ENCODE measurements at places on chromosomes 12 and 14. TPM values are rescaled to one million over a fixed set of nuclear protein-coding genes. Genes with fewer than 3 reads are reported as not detected.
A peak's percentile ranks its signal among the peaks of the same experiment; 100 is the strongest.

The KITLG gene
- 1.4 TPM for total RNA-seq

The ENO2 gene
- total RNA-seq = 3.6 TPM

The LMO3 gene
- 0.15 TPM for total RNA-seq

The PTHLH gene
- total RNA-seq = 0.10 TPM

The PLCZ1 gene
- not detected for total RNA-seq

The GNB3 gene
- 0.08 TPM for total RNA-seq

The MARS1 gene
- 71.1 TPM for total RNA-seq

The DIO3 gene
- total RNA-seq = 0.13 TPM

The EPYC gene
- not detected for total RNA-seq

The NGB gene
- total RNA-seq = not detected

The NUAK1 gene
- total RNA-seq = 3.4 TPM

- DNase-seq = no peak
These were observed 65.3 kb upstream of the PTGDR start for GRCh38 chr14:52202151-52202550.

DNA sequence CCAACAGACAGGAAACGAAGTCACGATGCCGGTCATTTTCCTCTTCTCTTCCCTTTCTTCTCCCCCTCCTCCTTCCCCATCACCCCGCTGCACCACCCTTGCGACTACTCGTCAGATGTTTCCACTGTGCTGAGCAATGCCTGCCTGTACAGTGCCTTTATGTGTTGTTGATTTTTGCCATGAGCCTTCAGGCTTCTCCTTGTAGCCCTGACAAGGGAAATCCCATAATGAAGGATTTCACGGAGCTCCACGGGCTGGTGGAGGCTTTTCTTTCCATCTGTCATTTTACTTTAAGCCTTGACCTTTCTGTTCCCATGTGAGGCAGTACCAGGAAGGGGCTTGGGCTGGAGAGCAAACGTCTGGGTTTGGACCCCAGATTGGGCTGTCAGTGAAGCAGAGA is 28.7 kb upstream of the CCND2 start:
- DNase-seq = no peak

GRCh38 chr12:10365696-10366405 is 24.0 kb downstream of the KLRK1 start:
- DNase-seq = no peak

GRCh38 chr14:56159066-56159465 is 40.9 kb downstream of the PELI2 start:
- no peak for DNase-seq

- DNase-seq = no peak
These were observed 92.4 kb upstream of the TMEM260 start for GRCh38 chr14:56487090-56487667.

GRCh38 chr14:61121355-61121787 is 140.3 kb downstream of the SLC38A6 start:
- no peak for DNase-seq

DNA sequence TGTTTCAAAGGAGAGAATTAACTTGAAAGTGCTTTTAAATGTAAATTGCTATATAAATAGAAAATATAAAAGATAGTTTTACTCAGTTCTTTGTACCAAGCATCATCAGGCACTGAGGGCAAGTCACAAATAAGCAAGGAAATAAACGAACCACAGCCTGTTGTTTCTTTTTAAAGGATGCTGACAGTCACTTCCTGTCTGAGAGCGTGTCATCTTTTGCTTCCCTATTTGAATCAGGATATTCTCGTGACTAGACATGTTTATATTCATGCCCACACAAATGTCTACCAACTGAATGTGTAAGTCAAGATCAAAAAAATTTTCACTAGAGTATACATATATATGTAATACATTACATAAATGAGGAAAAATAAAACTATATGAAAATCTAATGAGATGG is 31.4 kb upstream of the SLC2A13 start:
- no peak for DNase-seq

DNA sequence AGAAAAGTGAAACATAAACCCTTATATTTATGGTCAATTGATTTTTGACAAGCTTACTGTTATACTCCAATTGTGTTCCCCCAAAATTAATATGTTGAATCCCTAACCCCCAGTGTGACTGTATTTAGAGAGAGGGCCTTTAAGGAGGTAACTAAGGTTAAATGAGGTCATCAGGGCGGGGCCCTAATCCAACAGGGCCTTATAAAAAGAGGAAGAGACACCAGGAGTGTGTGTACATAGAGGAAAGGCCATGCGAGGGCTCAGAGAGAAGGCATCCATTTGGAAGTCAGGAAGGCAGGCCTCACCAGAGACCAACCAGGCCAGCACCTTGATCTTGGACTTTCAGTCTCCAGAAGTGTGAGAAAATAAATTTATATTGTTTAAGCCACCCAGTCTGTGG is 6.5 kb upstream of the VTI1B start:
- no peak for DNase-seq

- DNase-seq = no peak
These were observed 2.0 kb downstream of the EEA1 start for GRCh38 chr12:92927055-92927435.

DNA sequence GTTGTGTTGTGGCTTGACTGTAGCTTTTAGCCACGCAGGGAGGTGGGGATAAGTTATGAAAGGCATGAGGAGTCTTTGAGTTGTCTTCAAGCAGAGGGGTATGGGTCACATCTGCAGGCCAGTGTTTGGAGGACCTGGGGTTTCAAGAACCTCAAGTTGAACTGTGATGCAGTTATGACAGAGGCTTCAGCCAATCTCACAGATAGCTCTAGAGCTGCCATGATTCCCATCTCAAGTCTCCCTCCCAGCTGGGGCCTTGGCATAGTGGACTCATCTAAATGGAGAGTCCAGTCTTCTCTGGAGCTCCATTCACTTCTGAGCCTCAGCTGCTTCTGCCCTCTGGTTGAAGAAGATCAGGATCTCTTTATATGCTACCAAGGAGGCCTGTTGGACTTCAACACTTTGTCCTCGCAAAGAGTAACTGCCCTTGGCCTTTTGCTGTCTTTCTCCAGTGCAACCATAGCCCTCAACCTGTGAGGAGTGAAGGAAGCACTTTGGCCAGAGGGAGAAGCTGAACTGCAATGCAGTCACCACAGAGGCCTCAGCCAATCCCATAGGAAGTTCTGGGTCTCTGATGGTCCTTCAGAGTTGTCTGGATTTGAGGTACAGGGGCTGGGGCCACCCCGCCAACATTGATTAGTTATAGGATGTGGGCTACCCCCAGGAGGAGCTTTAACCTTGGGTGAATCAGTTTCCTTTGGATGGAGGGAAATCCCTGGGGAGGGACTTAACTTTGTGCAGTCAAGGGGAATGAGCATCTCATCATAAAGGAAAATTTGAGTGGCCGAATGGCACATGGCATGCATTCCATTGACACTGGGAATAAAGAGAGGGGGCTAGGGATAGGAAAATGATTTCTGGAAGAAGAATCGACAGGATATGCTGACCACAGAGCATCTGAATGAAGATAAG is 230.5 kb downstream of the PCNX1 start:
- no peak for DNase-seq

- DNase-seq = no peak
These were observed 24.5 kb downstream of the MDM2 start for GRCh38 chr12:68832504-68832867.

DNA sequence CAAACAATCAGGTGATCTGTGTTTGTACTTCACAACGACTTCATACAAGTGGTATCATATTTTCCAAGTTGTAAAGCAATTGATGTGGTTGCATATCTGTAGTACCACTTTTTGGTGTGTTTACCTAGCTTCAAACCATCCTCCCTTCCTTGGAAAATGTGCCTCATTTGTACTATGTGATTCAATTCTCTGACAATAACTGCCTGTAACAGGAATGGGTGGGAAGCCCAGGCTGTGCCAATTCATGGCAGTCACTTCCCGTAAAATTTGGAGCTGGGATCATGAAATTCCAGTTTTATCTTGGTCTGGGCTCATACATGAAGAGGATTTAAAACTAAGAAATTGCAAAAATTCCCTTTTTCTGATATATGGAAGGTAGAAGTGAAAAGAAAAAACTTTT is 250.1 kb downstream of the DIO2 start:
- DNase-seq = no peak

- no peak for DNase-seq
These were observed 44.4 kb downstream of the AEBP2 start for GRCh38 chr12:19483727-19484126.

DNA sequence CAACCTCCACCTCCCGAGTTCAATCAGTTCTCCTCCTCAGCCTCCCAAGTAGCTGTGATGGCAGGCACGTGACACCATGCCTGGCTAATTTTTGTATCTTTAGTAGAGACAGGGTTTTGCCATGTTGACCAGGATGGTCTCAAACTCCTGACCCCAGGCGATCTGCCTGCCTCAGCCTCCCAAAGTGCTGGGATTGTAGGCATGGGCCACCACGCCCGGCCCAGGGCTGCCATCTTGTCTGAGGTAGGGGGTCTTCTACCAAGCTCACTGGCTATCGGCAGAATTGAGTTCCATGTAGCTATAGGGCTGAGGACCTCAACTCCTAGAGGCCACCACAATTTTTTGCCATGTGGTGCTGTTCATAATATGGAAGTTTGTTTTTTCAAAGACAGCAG is 115.6 kb downstream of the EGLN3 start:
- DNase-seq = no peak

GRCh38 chr14:74563233-74563585 is 48.8 kb downstream of the LTBP2 start:
- DNase-seq = no peak

DNA sequence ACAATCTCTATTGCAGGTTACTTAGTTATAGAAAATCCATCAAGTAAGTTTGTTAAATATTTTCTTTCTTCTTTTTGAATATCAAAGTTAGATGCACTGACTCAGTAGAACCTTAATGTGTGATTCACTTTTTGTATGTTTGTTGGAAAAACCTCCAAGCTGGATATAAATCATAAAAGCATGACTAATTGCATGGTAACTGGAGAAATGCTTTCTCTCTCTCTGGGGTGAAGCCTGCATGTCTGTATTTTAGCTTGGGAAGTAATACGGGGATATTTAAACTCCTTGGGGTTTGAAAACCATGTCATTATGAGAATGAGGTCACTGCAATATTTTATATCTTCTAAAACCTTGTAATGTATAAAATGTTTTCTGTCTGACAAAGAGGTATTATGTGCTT is 58.6 kb upstream of the MYF6 start:
- no peak for DNase-seq

DNA sequence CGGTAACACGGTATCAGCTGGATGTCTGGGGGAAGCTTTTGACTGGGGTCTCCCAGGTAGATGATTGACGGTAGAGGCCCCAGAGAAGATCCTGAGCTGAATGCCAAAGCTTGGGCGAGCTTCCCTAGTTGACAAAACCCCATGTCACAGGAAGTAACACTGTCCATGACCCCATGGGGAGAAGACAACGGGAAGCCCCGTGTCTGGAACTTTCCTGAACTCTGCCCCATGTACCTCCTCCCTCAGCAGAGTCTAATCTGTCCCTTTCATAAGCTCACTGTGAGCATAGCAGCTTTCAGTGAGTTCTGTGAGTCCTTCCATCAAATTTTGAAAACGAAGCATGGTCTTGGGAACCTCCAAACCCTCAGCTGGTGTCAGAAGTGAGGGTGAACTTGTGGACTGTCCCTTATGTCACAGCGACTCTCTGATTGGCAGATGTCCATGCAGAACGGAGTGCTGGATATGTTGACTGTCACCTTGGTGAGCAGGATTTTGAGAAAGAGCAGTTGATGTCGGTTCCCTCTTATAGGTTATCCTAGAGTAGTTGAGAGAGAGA is 29.7 kb upstream of the BEGAIN start:
- DNase-seq = no peak

DNA sequence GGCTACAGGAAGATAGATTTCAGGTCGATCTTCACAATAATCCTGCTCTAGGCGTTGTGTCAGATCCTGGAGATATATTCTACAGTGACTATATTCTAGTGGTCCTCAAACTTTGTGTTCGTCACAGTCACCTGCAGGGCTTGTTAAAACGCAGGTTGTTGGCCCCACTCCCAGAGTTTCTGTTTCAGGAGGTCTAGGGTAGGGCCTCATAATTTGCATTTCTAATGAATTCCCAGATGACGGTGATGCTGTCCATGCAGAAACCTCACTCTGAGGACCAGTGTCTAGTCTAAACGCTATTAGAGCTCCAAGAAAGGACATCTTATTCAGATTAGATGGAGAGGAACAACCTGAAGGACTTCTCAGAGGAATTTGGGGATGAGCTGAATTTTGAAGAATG is 13.2 kb upstream of the SLC6A13 start:
- DNase-seq = no peak

DNA sequence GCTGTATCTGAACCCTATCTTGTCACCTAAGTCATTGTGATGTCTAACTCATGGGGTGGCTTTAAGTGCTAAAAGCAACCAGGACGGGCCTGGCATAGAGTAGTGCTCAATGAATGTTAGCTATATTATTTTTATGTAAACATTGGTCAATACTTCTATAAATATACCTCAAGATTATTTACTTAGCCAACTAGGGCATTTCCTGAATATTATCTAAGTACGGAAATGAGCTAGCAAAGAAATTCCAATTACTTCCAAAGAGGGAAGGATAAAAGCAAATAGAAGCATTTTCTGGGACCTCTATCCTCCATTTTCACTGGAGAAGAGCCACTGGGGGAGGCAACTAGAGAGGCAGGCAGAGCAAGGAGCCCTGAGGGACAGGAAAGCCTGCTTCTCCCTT is 20.6 kb downstream of the CCDC92 start:
- no peak for DNase-seq

GRCh38 chr12:80445083-80445793 is 1.2 kb downstream of the PTPRQ start:
- DNase-seq = no peak

- no peak for DNase-seq
These were observed 6.5 kb downstream of the SH2B3 start for GRCh38 chr12:111412007-111412829.

DNA sequence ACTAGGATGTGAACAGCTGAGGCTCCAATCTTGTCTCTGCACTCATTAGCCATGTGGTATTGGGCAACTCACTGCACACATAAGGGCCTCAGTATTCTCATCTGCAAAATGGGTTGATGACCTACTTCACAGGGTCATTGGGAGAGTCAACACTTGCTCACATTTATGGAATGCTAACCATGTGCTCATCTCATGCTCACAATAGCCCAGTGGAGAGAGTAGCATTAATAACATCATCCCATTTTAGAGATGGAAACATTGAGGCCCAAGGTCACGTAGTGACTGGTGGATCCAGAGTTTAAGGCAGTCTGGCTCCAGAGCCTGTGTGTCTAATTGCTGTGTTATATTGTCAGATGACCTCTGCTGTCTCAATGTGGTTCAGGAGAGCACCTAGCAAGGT is 270.2 kb upstream of the SRRM4 start:
- DNase-seq = no peak

- peak; percentile 28 for DNase-seq
These were observed 3.2 kb downstream of the KRT86 start for GRCh38 chr12:52277486-52278245.

GRCh38 chr12:40351976-40352375 is 127.2 kb downstream of the LRRK2 start:
- DNase-seq = no peak
